ENCODE measurements at places on chromosomes 11 and 22.
A peak's percentile ranks its signal among the peaks of the same experiment; 100 is the strongest.

DNA sequence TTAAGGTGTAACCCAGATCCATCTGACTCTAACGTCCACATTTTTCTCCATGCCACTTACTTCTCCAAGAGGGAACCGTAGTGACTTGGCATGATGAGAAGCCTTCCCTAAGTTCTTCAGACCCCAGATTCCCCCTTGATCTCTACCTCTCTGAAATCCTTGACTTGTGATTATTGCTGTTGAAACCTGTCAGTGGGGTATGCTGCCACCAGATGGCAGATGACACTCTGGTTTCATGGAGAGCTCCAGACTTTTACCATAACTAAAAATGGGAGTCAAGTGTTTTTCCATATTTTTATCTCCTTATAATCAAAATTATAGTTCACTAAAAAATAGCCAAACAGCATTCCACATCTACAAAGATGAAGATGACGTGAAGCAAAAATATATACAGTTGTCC lies 504.2 kb downstream of the SOX6 start:
- DNase-seq: peak; percentile 37

DNA sequence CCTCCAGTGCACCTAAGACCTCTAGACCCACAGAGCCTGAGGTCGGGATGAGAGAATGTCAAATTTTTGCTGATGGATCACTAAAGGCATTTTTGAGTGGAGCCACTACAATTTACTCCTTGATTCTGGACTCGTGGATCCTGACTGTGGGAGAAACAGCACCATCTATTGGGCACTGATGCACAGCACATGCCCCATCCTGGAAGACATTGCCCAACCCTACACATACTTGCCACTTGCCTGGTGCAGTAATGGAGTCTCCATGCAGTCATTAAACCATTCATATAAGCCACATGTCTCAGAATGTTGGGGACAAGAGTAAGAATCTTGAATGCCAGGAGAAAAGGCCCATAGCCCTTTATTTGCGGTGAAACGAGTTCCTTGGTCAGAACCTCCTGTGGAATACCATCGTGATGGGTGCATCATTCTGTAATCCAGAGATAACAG lies 103.9 kb downstream of the GGTLC2 start:
- peak; percentile 63 for DNase-seq

GRCh38 chr11:114762408-114762807 lies 84.1 kb downstream of the NXPE2 start:
- peak; percentile 76 for DNase-seq

GRCh38 chr22:46401370-46401769 lies 65.9 kb downstream of the TRMU start:
- no peak for DNase-seq

GRCh38 chr11:117618302-117618981 lies 178.6 kb downstream of the DSCAML1 start:
- no peak for DNase-seq

DNA sequence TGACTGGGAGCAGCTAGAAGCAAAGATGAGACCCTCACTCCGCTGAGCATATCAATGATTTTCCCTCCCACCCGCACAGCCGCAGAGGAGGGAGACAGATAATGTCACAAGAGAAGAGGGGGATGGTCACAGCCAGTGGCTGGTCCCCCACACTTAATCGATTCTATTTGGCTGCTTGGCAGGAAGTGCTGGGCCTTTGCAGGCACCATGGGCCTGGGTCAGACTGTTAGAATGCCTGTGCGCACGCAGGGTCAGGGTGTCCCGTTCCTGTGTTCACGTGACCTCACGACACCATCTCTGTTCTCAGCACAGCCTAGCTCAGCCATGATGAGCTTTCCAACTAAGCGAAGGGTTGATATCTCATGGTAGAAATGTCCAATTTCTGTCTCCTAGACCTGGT lies 107.0 kb downstream of the MYO18B start:
- DNase-seq: no peak

DNA sequence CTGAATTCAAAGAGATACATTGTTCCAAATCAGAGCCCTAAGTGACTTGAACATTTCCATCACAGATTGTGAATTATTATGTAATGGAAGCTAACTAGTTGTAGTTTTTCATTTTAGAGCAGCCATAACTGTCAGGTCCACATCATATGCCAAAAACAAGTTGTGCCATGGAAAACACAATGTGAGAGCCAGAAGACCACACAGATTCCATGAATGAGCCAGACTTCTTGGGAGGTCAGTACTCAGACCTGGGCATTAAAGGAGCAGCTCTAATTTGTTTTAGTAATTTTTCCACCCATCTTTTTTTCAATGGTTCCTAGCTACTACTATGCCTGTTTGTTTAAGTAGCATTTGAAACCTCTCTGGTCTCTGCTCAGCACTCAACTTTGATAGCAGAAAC lies 279.4 kb downstream of the FAT3 start:
- no peak for DNase-seq

DNA sequence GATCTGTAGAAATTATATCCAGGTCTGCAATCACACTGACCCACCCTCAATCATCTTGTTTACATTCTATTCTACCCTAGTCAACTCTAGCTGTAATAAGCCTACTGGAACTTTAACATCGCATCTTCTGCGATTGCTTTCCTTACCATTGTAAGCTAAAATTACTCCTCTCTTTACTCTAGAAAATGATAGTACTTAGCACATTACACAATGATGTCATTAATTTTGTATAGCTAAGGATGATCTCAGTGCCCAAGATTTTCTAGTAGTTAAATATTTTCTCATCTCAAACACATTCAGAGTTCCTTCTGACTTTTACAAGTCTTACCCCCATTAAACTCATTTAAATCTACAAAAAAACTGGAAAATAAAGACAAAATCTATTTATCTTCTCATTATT lies 39.6 kb upstream of the CTSC start:
- no peak for DNase-seq

GRCh38 chr11:79330651-79331050 lies 110.2 kb downstream of the TENM4 start:
- no peak for DNase-seq

- no peak for DNase-seq
Observed at GRCh38 chr11:7499081-7499480, 13.8 kb downstream of the OLFML1 start.

- DNase-seq: no peak
Observed at GRCh38 chr22:27613099-27614005, 188.2 kb downstream of the MN1 start.

DNA sequence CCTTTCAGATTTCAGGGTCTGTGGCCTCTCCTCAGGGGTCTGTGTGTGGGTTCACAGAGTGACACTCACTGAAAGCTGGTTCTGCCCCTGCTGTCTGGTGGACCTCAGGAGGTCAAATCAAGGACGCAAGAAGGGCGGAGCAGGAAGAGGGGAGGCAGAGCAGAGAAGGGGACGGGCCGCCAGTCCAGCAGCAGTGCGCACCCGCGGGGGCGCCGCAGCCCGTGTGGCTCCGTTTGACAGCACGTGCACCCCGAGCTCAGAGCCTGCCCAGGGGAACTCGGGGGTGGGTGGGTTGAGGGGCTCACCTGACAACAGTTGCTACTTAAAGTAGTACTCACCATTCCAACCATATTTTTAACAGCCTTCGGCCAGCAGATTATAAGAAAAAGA lies 71.4 kb upstream of the PITPNB start:
- DNase-seq: no peak

DNA sequence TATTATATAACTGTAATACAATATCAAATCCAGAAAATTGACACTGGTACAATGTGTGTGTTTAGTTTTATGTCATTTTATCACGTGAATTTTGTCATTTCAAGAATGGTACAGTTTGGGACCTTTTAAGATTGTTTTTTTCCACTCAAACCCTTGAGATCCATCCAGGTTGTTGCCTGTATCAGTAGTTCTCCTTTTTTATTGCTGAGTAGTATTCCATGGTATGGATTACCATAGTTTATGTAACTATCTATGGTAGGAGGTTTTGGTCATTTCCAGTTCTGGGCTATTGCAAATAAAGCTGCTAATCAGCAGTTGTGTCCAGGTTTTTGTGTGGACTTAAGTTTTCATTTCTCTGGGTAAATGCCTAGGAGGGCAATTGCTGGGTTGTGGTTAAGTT lies 25.1 kb downstream of the EED start:
- no peak for DNase-seq

- no peak for DNase-seq
Observed at GRCh38 chr11:128876133-128876650, 9.1 kb upstream of the KCNJ1 start.

DNA sequence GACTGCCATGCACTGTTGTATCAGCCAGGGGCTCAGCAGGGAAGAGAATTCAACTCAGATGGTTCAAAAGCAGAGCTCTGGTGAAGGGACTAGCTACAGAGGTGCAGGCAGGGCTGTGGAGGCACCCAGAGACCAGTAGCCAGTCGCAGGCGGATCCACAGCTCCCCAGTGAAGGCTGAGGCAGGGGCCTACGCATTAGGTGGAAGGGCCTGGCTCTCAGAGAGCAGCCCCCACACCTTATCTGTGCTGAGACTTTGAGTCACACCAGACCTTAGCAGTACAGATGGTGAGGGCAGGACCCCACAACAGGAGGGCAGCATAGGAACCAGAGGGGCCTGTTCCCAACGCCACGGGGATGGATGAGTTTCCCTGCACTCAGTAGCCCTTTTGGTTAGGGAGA lies 189.6 kb downstream of the DSCAML1 start:
- no peak for DNase-seq

DNA sequence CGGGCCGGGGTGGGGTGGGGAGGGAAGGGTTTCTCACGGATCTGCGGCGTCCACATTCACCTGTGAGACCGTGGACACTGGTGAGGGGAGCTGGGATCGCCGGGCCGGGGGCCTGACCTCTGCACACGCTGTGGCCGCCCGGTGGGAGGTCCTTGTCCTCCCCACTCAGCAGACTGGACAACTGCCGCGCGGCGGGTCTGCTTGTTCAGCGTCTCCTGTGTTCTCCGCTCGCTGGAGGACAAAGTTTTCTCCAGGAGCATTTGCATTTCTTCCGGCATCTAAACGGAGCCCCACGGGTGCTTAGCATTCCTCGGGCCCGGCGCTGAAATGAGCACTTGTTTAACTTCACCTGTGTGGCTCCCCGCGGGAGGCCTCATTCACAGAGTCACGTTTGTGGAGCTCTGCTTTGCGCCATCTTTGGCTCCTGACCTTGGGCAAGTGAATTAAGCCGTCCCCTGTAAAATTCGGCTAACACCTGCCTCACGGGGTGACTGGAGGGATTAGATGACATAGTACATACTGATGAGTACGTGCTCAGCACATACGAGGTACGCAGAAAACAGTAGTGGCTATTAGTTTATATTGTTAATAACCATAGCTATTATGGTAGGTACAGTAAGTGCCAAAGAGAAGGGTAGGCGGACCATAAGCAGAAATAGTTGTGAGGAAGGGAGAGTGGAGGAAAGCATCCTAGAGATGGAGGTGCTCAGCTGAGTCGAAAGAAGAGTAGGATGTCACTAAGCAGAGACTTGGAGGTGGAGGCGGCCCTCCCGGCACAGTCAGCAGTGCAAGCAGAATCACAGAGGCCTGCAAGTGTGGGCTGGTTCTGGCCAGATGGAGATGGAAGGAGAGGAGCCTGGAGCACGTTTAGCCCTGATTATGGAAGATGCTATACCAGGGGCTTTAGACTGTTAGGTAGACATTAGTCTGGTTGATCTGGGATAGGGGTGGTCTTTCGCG lies 885 bp downstream of the TRMU start:
- DNase-seq: peak; percentile 28

- no peak for DNase-seq
Observed at GRCh38 chr11:1771273-1771672, 7.5 kb upstream of the CTSD start.

GRCh38 chr11:16049611-16050010 lies 306.7 kb downstream of the SOX6 start:
- DNase-seq: no peak

GRCh38 chr22:49021131-49021925 lies 806.3 kb downstream of the BRD1 start:
- DNase-seq: no peak

DNA sequence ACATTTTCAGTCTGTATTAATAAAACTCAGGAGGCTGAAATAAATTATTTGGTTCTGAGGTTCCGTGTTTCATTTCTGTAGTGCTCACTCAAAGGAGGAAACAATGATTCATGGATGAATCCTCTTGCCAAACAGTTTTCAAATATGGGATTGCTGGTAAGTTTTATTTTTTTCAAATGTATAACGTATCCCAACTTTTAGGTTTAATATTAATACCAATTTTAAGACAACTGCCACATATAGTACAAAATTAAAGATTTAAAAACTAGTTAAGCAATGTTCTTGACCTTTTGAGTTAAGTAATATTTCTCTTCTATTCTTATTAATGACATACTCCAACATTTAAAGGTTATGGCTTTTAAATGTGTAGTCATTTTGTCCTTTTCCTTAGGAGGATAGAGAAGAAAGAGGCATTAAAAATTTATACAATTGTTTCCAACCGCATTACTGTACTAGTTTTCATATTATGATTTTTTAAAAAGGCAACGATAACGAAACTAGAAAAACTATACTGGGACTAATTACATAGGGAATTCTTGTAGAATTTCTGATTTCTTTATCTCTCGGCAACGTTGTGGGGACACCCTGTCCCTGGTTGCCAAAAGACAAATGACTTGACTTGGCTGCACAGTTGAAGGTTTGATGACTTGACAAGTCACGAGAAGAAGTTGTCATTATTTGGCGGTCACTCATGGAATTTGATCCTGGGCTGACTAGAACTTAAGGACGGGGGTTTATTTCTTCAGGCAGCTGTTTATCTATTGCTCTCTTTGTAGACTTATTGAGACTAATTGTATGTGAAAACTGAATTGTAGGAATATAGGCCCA lies 69.1 kb upstream of the ADSL start:
- no peak for DNase-seq

DNA sequence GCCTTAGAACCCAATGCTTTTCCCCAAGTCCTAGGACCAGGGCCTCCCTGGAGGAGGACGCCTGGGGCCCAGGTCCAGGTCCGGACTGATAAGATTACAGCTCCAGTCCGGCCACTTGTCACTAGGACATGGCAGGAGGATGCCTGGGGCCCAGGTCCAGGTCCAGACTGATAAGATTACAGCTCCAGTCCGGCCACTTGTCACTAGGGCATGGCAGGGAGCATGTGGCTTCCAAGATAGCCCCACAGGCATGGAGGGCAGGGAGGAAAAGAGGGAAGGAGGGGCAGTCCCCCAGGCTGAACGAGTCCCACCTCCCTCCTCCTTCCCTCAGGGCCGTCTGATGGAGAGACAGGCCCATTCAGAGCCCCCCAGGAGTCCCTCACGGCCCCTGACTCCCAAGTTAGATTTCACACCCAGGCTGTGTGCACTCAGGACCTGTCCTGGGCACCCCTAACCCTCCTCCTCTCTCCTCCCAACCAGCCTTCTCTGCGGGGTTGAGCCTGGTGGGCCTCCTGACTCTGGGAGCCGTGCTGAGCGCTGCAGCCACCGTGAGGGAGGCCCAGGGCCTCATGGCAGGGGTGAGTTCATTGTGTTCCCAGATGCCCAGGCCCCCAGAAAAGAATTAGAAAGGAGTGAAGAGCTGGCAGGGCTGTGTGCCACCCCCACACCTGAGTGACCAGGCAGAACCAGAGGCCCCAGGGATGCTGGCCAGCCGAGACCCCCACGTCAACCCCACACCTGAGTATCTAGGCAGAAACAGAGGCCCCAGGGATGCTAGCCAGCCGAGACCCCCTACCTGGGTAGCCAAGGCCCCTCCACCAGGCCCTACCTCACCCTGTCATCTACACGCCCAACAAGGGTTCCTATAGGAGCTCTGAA lies 2.1 kb downstream of the TSPAN32 start:
- DNase-seq: no peak

All from endothelial cell (in vitro differentiated cells).